ENCODE measurements at places on chromosomes 16 and 17.
A peak's percentile ranks its signal among the peaks of the same experiment; 100 is the strongest.

GRCh38 chr17:72603420-72604242, 482.8 kb downstream of the SOX9 start:
- peaks cover 8% of the 10 kb centered on the region for H3K4me1 ChIP-seq
- H3K4me3 ChIP-seq, result no peak overlapping the region
- H3K27me3 ChIP-seq, result no peaks in the 10 kb centered on the region
- DNase-seq, result no peak
- H3K36me3 ChIP-seq, result no peaks in the 10 kb centered on the region

DNA sequence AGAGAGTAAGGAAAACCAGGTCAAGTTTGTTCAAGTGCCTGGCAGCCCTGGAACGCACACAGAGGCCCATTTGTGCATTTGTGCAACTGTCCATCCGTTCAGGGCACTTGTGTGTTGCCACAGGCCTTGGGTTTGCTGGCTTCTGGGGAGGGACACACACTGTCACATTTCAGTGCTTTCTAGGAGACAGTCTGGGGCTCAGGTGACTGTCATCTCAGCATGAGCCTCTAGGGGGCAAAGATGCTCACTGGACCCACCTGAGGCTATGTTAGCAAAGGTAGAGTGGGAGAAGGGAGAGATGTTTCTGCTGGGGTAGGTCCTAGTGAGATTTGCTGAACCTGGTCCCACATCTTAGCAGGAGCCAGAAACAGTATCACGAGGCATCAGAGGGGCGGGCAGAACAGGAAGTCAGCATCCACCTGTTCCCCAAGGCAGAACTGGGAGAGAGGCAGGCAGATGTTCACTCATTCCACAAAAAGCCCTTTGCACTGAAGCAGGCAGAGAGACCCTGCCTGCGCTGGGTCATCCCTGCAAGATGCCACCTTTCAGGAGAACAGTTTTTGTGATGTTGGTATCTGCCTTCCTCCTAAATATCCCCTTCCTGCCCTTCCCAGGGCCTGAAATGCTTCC, 48.5 kb downstream of the RAI1 start:
- DNase-seq, result no peak
- no peaks in the 10 kb centered on the region for H3K36me3 ChIP-seq
- no peaks in the 10 kb centered on the region for H3K27me3 ChIP-seq

DNA sequence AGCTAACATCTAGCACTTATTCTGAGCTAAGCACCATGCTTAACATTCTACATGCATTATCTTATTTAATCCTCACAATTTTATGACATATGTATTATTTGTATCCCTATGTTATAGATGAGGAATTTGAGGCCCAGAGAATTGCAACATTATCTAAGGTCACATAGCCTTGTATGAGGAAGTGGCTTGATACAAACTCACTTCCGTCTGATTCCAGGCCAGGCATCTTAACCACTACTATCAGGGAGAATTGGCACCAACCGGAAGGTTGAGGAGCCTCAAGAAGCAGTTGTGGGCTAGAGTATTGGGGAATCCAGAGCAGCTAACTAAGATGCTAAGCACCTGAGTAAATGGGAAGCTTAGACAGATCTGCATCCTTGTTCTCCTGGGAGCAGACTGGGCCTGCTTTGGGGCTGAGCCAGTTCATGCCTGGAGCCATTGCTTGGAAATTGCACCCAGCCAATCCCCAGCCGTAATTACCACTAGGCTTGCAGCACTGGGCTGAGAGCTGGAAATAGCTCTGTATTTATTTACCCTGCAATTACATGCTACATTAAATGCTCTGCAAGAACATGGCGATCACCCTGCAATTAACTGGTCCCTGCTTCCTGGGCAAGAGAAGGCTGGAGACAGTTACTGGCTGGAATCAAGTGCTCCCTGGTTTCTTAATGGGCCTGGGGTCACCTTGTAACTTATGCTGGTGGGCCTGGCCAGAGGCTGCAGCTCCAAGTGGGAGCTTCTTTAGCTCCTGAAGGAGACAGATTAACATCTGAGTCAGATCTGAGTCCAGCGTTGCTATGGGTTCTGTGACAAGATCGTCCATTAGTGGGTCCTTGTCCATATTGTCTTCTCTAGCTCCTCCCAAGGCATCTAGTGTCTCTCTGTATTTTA, 273.1 kb upstream of the CCL2 start:
- H3K4me3 ChIP-seq, result no peak overlapping the region
- no peaks in the 10 kb centered on the region for H3K4me1 ChIP-seq
- H3K27me3 ChIP-seq, result no peaks in the 10 kb centered on the region
- peak; percentile 27 for DNase-seq

- no peak for DNase-seq
- no peak overlapping the region for H3K4me3 ChIP-seq
- no peaks in the 10 kb centered on the region for H3K36me3 ChIP-seq
- H3K4me1 ChIP-seq, result no peaks in the 10 kb centered on the region
- no peak overlapping the region for H3K27ac ChIP-seq
- H3K27me3 ChIP-seq, result no peaks in the 10 kb centered on the region
These were observed 117.4 kb downstream of the PHKB start for GRCh38 chr16:47578573-47578972.

DNA sequence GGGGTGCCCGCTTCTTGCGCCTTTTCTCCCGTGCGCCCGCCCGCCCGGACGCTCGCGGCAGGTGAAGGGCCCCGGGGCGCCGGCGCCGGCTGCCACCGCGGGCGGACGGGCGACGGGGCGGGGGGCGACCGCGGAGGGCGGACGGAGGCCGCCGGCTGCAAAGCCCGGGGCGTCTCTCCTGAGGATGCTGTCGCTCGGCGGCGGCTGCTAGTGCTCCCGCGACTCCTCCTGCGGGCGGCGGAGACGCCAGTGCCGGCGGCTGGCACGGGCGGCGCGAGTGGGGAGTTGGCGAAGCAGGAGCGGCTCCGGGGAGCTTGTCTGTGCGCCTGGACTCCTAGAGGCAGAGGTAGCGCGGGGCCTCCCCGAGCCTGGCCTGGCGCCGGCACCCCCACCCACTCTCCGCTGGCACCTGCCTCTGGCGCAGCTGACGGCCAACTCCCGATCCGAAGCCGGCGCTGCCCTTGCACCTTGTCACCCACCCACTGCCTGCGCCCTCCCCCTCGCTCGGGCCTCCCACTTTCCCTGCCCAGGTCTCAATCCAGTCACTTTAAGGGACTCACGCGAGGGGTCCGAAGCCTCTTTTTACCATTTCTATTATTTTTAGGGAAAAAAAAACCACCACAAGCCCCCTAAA, at the start of gene FAM20A:
FAM20A (minus strand) TSS at position 437 of the 634 bp plus-strand sequence. CDS start 701 bp downstream, outside the sequence.
- peaks cover 4% of the 10 kb centered on the region for H3K27me3 ChIP-seq
- peak; percentile 54 for DNase-seq
- H3K27ac ChIP-seq, result no peak within 1 kb of the TSS
- H3K36me3 ChIP-seq, result no peaks in the 10 kb centered on the region
- peak within 1 kb of the TSS; percentile 36 for H3K4me3 ChIP-seq
- H3K4me1 ChIP-seq, result peaks cover 18% of the 10 kb centered on the region

DNA sequence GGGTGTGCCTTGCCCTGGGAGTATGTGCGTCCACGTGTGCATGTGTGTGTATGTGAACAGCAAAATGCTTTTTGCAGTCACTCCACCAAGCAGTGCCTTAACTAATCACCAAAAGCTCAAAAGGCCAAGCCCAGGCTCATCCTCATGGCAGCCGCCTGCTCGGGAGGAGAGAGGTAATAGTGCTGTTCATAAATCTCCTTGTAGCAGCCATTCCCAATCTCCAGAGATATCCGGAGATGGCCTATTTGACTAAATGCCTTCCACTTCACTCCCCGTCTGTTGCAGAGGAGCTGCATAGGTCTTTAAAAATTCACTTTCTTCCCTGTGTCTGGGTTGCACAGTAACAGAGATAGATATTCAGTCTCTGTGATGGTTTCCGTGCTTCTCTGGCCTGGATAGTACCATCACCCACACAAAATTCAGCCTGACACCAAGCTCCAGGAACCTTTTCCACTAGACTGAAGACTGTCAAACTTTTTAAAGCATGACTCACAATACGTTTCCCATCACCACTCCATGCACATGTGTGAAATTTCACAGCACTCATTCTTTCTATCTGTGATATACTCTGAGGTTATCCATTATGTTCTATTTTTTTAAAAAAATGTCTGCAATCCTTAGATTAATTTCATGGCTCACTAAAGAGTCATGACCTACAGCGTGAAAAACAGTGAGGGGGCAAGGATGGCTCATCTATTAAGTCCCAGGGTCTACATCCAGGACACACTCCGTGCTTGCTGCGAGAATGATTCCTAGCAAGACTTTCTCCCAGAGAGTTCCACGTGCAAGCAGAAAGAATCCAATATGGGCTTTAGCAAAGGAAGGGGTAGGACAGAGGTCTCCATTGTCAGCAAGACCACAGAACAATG, 357.8 kb downstream of the GRIN2A start:
- no peak overlapping the region for H3K4me3 ChIP-seq
- DNase-seq, result no peak
- no peaks in the 10 kb centered on the region for H3K4me1 ChIP-seq

DNA sequence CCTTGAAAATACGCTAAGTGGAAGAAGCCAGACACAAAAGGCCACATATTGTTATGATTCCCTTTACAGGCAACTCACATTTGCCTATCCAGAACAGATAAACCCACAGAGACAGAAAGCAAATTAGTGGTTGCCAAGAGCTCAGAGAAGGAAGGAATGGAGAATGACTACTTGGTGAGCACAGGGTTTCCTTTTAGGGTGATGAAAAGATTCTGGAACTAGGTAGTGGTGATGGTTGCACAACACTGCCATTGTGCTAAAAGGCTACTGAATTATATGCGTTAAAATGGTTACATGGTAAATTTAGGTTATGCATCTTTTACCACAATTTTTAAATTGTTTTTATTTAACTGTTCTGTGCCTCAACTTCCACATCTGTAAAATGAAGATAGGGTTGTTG, 4.4 kb downstream of the COPRS start:
- H3K4me1 ChIP-seq, result peaks cover 19% of the 10 kb centered on the region
- H3K36me3 ChIP-seq, result no peaks in the 10 kb centered on the region
- H3K27me3 ChIP-seq, result no peaks in the 10 kb centered on the region
- no peak overlapping the region for H3K4me3 ChIP-seq
- no peak for DNase-seq
- no peak overlapping the region for H3K27ac ChIP-seq

DNA sequence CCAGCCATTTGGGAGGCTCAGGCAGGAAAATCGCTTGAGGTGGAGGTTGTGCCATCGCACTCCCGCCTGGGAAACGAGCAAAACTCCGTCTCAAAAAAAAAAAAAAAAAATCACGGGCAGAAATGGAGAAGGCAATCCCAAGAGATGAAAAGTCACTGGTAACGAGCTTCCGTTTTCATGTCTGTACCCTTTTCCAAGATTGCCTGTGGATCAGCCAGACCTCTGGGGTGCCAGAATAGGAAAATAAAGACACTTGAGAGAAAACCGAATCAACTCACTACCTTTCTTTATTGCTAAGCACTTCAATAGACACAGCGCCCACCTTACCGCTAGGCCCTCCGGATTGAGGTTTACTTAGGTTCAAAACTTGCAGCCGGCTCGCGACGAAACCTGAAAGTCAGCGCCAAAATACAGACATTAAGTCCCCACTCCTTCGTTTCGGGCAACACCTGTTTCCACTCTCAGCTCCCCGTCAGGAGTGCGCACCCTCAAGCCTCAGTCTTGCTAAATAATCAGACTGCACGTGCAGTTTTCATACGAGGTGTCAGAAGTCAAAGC, 970 bp upstream of the TRAF7 start:
- no peak for DNase-seq
- H3K27ac ChIP-seq, result peak overlapping the region; percentile 82
- peak overlapping the region; percentile 95 for H3K4me3 ChIP-seq

DNA sequence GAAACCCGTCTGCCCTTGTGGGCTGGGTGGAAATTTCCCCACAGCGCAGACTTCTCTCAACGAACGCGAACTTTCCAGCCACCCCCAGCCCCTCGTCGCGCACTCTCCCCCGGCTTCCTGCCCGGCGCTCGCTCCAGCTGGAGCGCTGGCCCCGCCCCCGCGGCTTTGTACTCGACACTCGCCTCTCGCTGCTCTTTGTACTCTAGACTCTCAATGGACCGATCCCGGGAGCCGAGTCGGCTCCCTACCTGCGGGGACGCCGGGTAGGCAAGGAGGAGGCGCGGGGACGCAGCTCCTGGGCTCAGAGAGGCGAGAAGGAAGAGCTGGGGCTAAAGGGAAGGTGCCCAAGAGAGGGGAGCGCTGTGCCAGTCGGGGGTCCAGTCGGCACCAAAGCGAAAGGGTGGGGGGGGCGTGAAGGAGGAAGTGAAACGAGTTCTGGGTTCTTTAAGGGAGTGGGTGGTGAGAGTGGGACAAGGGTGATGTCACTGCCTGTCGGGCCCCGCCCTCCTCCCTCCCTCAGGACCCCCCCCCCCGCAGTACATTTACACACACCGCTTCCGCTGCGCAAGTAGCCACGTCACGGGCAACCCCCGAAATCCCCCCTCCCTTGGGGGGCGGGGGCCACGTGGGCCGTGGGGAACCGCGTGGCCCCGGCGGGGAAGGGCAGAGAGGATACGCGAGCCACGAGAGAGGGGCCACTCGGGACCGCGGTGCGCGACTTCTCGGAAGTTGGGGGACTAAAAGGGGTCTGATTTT, 9.7 kb downstream of the KDM6B start:
- H3K36me3 ChIP-seq, result peaks cover 13% of the 10 kb centered on the region
- DNase-seq, result peak; percentile 92
- H3K27ac ChIP-seq, result peak overlapping the region; percentile 99
- H3K4me1 ChIP-seq, result peaks cover 47% of the 10 kb centered on the region

DNA sequence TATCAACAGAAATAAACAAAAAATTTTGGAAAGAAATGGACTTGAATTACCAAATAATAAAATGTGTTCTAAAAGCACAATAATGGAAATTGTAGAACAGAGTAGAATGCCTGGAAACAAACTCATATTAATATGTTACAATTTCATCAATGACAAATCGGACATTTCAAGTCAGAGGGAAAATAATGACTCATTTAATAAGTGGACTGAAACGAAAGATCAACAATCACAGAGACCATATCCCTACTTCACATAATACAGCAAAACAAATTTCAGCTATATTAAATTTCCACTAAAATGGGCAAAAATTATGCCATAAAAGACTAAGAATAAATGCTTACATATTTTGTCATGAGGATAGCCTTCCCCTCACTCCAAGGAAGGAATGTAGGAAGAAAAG, 25.7 kb downstream of the CDYL2 start:
- H3K36me3 ChIP-seq, result no peaks in the 10 kb centered on the region
- no peaks in the 10 kb centered on the region for H3K4me1 ChIP-seq
- no peaks in the 10 kb centered on the region for H3K27me3 ChIP-seq
- no peak for DNase-seq

- H3K27ac ChIP-seq, result peak overlapping the region; percentile 50
- peaks cover 36% of the 10 kb centered on the region for H3K4me1 ChIP-seq
- DNase-seq, result peak; percentile 84
- H3K27me3 ChIP-seq, result no peaks in the 10 kb centered on the region
These were observed 38.5 kb downstream of the PIGL start for GRCh38 chr17:16255481-16255921.

- H3K27me3 ChIP-seq, result no peaks in the 10 kb centered on the region
- no peak overlapping the region for H3K4me3 ChIP-seq
- H3K36me3 ChIP-seq, result peaks cover 8% of the 10 kb centered on the region
- H3K27ac ChIP-seq, result no peak overlapping the region
- no peak for DNase-seq
- H3K4me1 ChIP-seq, result peaks cover 25% of the 10 kb centered on the region
These were observed 8.0 kb downstream of the TAX1BP3 start for GRCh38 chr17:3660311-3660891.

- no peak overlapping the region for H3K27ac ChIP-seq
- DNase-seq, result no peak
- no peaks in the 10 kb centered on the region for H3K27me3 ChIP-seq
- no peaks in the 10 kb centered on the region for H3K36me3 ChIP-seq
- H3K4me3 ChIP-seq, result no peak overlapping the region
These were observed 59.4 kb upstream of the SIAH1 start for GRCh38 chr16:48444574-48444973.

All from body of pancreas (tissue), 4 donors.